ENCODE measurements at places on chromosomes 1 and 21.

DNA sequence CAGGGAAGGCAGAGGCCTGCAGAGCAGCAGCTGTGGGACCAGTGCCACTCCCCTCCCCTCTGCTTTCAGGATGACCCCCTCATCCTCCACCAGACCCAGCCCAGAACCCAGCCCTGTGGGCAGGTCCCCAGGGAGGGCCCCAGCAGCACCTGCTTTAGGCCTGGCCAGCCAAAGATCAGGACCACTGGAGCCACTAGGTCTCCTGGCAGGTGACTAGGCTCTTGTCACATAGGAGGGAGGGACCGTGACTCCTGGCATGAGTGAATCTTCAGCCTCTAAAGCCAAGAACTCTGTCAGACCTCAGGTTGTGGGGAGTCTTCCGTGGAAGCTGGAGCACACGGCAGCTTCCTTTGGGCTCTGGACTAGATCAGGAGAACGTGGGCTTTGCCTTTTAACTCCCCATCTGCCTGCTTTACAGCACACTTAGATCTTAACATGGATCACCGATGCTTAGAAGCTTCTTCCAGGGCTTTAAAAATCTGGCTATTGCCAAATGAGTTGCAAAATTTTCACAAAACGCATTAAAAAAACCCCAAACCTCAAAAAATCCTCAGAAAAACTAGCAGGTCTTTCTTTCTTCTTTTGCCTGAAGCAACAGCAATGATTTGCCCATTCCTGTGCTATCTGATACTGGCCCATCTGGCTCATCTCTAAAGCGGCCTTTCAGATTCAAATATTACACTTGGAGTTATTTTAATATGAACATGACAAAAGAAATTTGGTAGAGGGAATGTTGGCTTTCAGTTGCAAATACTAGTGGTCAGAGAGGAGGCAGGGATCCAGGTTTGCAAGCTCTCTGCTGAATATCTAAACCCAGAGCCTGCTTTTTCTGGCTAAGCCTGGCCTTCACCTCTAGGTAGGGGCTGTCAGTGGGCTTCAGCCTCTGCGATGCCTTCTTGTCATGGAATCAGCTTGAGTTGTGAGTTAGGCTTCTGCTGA lies 235.2 kb downstream of the SDCCAG8 start:
- no peak for DNase-seq

DNA sequence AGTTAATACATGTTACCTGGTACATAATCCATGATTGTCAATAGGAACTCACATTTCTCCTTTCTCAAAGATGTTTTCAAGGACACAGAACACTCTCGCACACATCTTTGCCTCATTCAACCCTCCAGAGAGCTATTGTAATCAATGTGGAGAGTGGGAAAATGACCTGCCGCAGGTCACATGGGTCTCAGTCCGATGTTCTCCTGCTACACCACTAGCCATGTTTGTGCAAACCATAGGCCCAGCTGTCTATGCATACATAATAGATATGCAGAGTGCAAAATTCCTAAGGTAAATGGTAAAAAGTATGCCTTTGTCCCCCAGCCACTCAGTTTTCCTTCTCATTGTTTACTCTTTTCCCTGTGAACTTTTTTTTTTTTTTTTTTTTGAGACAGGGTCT lies 89.2 kb downstream of the ADSS2 start:
- DNase-seq, result no peak

GRCh38 chr1:203693721-203694120 lies 67.1 kb downstream of the ATP2B4 start:
- peak; percentile 23 for DNase-seq

DNA sequence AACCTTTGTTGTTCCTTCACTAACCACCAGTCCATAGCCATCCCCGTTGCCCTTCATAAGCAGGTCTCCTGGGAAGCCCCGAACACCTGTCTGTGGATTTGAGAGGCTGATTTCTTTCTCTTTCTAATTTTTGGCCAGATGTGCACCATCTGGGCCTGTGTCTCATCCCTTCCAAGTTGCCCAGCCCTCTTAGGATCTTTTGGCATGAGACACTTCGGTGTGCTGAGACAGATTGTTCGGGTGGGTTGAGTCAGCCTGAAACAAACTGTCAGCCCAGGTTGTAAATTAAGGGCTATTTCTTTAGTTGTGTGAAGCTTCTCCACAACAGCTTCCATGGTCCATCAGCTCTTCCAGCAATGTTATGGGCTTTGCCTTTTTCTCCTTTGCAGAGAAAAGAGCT lies 1.4 kb upstream of the DNAJC11 start:
- DNase-seq, result no peak

DNA sequence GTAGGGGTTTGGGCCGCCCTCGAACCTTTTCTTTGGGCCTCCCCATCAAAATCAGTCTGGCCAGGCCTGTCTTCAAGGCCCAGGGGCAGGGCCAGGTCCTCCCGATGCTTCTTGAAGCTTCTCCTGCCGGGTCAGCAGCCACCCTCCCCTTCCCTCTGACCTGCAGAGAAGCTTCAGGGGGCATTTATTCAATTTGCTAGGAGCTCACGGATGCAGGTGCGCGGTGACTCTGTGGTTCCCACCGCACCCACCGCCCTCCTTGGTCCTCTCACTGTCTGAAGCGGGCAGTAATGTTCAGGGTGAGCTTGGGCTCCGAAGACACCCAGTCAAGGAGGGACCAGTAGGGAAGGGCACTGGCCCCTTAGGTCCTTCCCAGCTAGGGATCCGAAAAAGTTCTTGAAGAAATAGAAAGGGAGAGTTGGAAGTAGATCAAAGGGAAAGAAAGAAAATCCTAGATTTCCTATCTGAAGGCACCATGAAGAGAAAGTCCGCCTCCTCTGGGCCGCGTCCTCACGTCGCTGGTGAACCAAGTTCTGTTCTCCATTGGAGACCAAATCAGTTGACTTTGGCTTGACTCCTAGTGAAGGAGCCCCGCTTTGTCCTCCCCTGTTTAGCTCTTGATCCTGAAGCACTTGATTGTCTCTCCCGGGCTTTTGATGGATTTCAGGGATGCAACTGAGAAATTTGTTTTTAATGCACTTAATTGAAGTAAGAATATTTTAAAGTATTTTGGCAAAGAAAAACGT lies 8.7 kb upstream of the RNU1-2 start:
- no peak for DNase-seq

All from right hindlimb (tissue), 1 donor.